ENCODE measurements at places on chromosomes 1 and 21. TPM values are rescaled to one million over a fixed set of nuclear protein-coding genes. Genes with fewer than 3 reads are reported as not detected.

Gene SLAMF6
- not detected for total RNA-seq

GRCh38 chr1:165144757-165145397 lies 211.6 kb downstream of the LMX1A start:
- DNase-seq = peak; percentile 72

DNA sequence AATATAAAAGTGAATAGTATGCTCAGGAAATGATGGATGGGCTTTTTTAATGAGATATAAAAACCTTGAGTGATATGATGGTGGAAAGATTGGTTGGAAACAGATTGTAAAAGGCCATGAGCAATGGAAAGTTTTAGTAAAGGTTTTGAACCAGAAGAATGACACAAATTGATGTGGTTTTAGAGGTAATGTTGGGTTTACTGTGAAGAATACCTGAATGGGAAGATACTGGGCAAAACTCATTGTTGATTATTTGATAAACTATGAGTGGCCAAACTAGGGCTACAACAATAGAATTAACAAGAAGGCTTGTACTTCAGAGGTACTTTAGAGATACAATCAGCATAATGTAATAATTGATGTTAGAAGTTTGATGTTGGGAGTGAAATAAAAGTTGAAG lies 108.5 kb downstream of the PTGS2 start:
- no peak for DNase-seq

GRCh38 chr21:15804247-15805005 lies 74.6 kb downstream of the USP25 start:
- DNase-seq = no peak

DNA sequence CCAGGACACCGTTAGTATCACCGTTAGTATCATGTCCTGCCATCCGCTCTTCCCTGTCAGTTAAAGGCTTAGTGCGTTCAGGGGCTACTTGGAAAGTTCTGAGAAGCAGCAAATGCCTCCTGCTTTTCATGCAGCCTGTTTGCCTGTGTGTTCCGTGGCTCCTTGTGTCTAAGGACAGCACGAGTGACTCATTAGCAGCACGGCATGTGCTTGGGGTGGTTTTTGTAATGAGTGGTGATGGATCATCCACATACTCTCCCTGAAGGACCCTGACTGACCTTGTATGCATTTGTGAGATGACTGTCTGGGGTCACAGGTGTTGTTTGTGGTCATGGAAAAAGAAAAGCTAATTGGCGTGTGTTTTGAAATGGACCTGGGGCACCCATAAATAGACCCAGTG lies 221.9 kb downstream of the PBX1 start:
- DNase-seq = peak; percentile 68

DNA sequence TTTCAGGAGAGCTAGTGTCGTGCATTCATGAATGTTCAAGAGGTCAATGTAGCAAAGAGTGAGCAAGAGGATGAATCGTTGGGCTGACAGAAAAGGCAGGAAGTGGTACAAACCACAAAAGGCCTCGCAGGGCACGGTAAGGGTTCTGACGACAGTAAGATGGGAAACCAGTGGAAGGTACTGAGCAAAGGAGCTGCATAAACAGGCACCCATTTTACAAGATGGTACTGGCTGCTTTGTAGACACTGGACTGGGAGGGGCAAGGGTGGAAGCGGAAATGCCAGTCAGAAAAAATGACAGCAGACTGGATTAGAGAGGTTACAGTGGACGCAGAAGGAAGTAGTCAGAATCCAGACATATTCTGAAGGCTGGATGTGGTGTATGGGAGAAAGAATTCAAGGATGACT lies 123.5 kb downstream of the PTPN14 start:
- DNase-seq = peak; percentile 72

- no peak for DNase-seq
Observed at GRCh38 chr1:228101994-228102790, 933 bp downstream of the C1orf35 start.

DNA sequence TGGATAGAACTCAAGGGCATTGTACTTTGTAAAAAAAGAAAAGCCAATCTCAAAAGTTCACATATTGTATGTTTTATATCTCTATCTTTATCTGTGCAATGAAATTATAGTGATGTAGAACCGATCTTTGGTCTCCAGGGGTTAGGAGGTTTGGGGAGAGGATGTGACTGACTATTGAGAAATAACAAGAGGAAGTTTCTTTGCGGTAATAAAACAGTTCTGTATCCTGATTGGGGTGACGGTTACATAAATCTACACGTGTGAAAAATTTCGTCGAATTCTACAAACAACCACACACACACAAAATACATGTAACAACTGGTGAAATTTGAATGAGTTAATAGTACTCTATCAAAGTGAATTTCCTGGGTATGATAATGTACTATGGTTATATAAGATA lies 10.6 kb upstream of the OR2T33 start:
- DNase-seq = no peak
